ENCODE measurements at places on chromosomes 11 and 22.

DNA sequence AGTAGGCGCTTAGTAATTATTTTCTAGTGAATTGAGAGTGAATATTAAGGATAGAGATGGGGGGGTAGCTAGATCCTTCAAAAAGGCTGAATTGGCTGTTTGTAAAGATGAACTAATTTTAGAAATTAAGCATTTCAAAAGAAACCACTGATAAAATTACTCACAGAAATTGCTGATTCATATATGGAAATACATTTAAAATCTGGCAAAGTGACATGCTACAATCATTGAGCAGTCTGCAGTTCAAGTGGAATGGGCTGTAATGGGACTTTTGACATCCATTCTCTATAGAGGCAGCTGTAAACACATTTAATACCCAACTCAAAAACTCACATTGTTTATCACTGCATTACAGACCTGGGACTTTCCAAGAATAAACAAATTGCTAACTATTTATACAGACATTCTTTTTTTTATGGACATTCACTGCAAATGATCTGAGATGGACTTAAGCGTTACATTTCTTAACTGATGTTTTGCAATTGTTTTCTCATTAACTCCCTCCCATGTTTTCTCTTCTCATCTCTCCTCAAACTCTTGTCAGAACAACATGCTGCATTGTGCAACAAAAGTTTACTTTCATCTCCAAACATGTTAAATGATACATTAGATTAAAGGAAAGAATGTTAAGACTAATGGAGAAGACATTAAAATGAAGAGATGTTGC is 42.1 kb upstream of the MMP7 start:
- DNase-seq, result no peak

DNA sequence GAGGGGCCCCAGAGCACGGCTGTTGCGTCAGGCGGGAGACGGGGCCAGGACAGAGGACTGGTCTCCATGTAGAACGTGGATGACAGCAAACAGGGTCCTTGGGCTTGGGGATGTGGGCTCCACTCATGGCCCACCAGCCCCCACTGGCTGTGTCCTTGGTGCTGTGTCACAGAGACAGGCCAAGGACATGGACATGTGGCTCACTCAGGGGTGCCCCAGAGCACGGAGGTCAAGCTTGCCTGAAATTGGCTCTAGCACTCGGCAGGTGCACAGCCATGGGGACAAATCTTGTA is 14.4 kb downstream of the FADS2 start:
- DNase-seq, result no peak

GRCh38 chr11:100981196-100981824 is 148.3 kb downstream of the PGR start:
- DNase-seq, result no peak

DNA sequence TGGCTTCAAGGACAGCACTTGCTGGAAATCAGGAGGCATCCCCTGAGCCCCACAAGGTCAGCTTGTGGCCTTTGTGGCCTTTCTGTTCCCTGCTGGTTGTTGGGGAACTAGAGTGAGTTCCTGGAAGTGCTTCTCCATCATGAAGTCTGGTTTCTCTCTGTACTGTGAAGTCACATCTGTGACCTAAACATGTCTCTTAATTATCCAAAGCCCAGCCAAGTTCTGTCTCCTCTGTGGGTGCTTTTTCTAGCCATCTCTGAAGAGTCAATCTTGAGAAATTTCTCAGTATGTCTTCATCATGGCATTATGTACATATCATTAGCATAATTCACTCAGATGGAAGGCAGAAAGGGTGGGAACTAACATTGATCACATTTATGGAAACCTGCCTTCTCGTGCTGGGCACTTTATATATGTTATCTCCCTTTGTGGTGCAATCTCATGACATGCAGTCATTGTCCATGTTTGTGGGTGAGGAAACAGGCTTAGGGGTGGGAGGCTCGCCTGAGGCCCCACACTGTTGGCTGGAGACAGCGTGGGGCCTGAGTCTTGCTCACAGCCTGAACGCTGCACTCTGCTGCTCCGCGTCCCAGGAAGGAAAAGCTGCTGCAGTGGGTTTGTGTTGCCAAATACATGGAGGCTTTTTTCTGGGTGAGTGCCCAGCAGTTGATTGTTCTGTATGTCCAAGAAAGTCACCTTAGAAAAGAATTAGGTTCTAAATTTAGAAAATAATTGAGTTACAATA is 24.6 kb downstream of the IGHMBP2 start:
- DNase-seq, result no peak

- DNase-seq, result no peak
Measured at GRCh38 chr11:94858012-94858705, 90.0 kb downstream of the AMOTL1 start.

DNA sequence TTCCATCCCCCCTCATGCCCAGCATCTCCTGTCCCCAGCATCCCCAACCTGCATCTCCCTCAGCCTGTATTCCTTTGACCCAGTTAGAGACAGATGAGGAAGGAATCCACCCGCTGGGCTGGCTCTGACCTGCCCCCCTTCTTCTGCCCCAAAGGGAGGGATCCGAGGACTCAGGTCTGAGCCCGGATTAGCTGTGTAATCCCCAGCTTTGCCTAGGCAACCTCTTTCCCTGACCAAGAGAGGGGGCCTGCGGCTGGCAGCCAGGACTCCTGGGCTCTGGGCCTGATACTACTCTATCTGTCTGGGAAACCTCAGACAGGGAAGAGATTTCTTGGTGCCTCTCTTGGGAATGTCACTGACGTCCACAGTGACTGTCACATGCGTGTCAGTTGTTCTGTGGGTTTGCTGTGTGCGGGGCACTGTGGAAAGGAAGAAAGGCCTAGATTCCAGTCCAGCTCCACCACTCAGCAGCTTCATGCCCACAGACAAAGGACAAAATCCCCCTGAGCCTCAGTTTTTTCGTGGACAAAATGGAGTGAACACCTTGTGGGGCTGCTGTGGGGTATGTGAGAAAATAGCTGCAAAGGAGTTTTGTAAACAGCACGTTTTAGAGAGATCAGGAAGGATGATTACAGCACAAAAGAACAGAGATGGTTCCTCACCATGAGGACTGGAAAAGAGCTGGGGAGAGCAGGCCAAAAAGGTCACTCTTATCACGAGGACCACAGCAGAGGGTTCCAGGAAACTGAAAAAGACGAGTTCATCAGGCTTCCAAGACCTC is 1.3 kb upstream of the NDUFV1 start:
- DNase-seq, result no peak

DNA sequence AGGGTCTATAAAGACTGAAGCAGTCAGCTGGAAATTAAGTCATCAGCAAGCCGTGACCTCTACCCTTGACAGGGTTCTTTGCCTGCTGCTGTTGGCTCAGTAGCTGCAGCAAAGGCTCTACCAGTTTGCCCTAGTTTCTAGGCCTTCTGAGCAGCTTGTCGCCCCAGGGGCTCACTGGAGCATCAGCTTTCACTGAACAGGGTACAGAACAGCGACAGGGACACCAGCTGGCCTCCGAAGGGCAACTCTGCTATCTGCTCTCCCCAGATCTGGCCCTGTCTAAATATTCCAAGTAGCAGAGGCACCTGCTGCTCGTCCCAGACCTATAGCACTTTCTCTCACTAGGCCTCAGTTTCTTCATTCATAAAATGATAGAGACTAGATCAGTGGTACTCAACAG is 42.4 kb downstream of the SMCO4 start:
- DNase-seq, result no peak

GRCh38 chr11:8649361-8649760 is 33.1 kb downstream of the TRIM66 start:
- DNase-seq, result no peak

GRCh38 chr11:19980957-19981669 is 179.2 kb downstream of the DBX1 start:
- DNase-seq, result no peak

GRCh38 chr11:126421271-126421671 is 65.8 kb downstream of the ST3GAL4 start:
- no peak for DNase-seq

- DNase-seq, result no peak
Measured at GRCh38 chr11:76792505-76793264, 9.5 kb downstream of the TSKU start.

DNA sequence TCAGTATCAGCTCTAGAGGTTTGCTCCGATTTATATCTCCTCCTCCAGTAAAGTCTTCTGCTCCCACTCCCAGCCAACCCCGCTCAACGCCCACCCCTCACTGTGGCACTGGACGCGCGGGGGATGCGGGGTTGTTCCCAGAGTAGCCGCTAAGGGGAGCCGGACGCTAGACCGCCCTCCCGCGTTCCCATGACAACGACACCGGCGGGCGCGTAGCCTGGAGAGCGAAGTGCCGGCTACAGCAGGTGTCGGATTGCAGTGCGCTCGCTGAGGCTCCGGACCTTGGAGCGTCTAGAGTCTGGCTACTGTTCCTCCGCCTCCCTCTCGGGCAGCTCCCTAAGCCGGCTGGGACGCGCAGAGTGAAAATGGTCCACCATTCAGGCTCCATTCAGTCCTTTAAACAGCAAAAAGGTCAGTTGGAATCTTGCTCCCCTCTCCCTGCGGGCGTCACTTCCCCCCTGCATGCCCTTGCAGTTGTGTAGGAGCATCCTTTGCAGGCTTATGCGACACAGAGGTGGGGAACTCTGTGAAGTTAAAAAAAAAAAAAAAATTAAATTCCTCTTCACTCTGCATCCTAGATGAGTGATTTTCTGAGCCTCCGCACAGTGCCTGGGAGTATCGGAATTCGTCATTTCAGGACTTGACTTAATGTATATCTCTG is at the start of gene ANO3:
ANO3 (plus strand) TSS at position 220 of the 661 bp plus-strand sequence; CDS start at position 366, 146 bp downstream.
- peak; percentile 21 for DNase-seq

DNA sequence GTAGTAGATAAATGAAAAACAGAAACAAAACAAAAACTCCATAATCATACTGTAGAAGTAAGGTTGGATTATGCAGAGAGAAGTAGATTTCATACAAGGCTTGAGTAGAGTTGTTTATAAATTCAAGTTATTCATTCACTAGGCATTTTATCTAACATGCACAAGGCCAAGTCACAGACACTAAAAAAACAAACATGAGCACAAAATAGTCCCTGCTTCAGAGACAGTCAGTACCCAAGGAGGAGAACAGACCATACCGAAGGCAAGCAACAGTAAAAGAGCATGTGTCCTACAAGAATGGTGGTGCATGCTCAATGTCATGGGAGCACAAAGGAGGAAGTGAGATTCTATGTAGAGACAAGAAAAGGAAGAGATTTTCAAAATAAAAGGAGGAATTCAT is 796.5 kb upstream of the LRRC4C start:
- no peak for DNase-seq

GRCh38 chr22:37077802-37078448 is 26.4 kb downstream of the KCTD17 start:
- DNase-seq, result peak; percentile 9

DNA sequence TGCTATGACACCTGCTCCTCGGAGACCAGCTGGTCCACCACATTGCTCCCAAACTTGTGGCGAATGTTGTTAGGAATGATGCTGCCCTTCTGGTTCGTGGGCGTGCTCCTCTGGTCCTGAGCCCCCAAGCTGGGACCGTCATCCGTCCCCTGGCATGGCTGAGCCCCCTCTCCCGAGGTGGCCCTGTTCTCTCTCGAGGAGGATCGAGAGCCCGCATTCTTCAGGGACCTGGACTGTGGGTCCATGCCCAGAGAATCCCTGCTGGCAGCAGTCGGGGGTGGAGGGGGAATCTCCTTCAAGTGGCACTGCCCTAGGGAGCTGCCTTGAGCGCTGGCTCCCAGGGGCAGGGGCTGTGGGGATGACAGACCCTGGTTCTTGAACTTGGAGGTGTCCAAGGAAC is 17.4 kb downstream of the TST start:
- DNase-seq, result no peak

- no peak for DNase-seq
Measured at GRCh38 chr11:48055292-48056132, 75.2 kb downstream of the PTPRJ start.

GRCh38 chr22:39170825-39171622 is 18.5 kb upstream of the CBX7 start:
- DNase-seq, result peak; percentile 83

DNA sequence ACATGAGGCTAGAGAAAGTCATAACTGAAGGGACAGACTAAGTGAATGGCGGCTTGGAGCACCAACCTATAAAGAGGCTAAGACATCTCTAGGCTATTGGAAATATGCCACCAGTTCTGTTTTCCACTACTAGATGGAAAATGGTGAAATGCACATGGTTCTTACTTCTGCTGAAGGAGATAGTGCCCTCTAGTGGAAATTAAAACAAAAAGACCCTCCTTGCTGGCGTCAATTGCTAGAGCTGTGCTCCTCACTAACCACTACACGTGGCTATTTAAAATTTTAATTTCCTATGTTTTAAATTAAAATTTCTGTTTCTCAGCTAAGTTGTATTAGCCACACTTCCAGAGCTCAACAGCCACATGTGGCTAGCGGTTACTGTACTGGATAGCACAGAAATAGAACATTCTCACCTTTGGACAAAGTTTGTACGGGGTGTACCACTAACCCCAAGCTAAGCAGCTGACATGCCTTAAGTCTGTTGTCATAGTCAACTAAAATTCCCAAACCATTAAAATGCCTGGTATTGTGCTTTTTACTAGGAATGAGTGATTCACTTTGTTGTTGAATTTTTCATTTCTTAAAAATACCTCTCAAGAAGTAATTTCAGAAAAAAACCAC is 34.1 kb upstream of the CALCA start:
- no peak for DNase-seq

DNA sequence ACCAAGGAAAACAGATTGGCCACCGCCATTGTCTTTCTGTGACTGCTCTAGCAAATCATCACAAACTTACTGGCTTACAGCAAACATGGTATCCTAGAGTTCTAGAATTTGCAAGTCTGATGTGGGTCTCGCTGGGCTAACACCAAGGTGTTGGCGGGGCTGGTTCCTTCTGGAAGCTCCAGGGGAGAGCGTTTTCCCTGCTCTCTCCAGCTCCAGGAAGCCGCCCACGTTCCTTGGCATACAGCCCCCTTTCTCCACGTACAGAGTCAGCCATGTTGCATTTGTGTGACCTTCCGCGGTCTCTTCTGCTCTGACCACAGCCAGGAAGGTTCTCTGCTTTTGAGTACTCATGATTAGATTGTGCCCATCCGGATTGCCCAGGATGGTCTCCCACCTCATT is 27.5 kb downstream of the TBC1D22A start:
- DNase-seq, result no peak

- DNase-seq, result no peak
Measured at GRCh38 chr11:125431481-125431880, 64.6 kb downstream of the FEZ1 start.

- DNase-seq, result no peak
Measured at GRCh38 chr11:105754716-105755115, 144.8 kb downstream of the GRIA4 start.

DNA sequence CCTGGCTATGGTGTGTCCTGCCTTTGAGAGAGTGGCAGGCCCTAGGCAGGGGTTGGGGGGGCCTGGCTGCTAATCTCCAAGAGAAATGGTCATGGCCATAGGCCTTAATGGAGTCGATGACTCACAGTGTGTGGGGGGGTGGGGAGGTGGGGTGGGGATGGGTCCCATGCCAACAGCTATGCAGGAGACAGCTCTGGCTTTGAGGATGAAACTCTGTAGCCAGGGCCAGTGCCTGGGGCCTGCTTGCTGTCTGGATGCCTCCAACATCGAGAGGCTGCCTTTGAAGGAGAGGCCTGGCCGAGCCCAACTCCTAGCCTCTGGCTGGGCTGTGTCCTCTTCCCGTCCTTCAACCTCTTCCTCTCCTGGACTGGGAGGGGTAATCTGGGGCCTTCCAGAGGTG is 23.9 kb upstream of the TSPAN18 start:
- no peak for DNase-seq

- DNase-seq, result peak; percentile 76
Measured at GRCh38 chr11:16981651-16982194, 32.5 kb downstream of the PLEKHA7 start.

GRCh38 chr11:112583261-112583893 is 322.7 kb upstream of the PLET1 start:
- DNase-seq, result no peak

GRCh38 chr11:109155291-109155690 is 266.7 kb upstream of the C11orf87 start:
- no peak for DNase-seq

All from hypothalamus (tissue), 51 donors.